ENCODE measurements at places on chromosomes 1 and 21.

- no peak for DNase-seq
These were observed 99.4 kb downstream of the ADSS2 start for GRCh38 chr1:244352156-244352830.

- no peak for DNase-seq
These were observed 34.2 kb downstream of the CAMTA1 start for GRCh38 chr1:6819246-6820040.

DNA sequence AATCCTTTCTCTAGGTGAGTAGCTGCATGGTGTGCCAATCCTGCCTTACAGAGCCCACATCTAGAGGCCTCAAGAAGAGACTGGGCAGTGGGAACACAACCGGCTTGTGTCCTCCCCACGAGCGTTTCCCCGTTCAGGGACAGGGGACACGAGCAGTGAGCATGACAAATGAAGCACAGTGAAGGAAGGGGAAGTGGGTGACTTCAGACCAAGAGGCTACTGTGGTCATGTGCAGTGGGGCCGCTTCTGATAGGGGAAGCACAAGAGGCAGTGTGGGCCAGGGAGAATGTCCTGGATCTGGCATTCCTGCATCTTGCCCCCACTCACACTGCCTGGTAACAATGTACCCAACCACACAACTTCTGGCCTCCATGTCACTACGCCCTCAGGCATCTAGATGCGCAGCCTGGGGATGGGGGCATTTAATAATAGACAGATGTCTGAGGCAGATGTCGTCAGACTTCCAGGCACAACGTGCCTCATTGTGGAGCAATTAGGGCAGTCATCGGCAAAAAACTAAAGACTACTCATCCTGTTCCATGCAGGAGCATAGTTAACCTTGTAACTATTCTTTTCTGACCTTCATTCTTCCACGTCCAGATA is 155.6 kb upstream of the NBPF11 start:
- no peak for DNase-seq

DNA sequence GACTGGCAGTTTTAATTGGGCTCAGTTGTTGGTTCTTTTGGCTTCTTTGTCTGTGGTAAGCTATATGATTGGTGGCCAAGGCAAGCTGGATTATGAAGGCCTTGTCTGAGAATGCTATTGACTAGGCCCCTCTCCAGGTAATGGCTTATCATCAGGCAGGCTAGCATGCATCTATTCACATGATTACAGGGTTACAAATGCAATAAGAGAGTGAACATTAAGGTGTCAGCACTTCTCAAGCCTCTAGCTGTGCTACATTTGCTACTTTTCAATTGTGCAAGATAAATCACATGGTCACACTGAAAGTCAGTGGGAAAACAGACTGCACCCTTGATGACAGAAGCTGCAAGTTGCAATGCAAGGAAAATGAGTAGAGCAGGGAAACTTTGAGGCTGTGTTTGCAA is 550.9 kb upstream of the TMPRSS15 start:
- DNase-seq: no peak

- no peak for DNase-seq
These were observed 159.6 kb downstream of the NFIA start for GRCh38 chr1:61241973-61242381.

- DNase-seq: no peak
These were observed 492.8 kb downstream of the CAMTA1 start for GRCh38 chr1:7278045-7278444.

DNA sequence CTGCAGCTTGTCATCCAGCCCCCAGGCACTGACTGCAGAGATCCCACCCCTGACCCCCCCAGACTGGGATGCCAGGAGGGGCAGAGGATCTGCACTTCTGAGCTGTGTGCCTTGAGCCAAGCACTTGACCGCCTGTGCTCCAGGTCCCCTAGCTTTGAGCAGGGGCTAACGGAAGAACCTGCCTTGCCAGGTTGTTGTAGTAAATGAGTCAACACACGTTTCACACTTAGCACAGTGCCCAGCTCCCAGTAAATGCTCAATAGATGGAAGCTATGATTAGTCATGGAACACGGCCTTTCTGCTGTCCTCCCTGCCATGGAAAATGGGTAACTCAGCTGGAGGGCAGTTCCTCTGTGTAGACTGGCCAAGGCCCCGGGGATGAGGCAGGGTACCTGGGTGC is 24.1 kb downstream of the IFFO2 start:
- DNase-seq: no peak

GRCh38 chr1:205259324-205259832 is 31.6 kb downstream of the TMCC2 start:
- no peak for DNase-seq

DNA sequence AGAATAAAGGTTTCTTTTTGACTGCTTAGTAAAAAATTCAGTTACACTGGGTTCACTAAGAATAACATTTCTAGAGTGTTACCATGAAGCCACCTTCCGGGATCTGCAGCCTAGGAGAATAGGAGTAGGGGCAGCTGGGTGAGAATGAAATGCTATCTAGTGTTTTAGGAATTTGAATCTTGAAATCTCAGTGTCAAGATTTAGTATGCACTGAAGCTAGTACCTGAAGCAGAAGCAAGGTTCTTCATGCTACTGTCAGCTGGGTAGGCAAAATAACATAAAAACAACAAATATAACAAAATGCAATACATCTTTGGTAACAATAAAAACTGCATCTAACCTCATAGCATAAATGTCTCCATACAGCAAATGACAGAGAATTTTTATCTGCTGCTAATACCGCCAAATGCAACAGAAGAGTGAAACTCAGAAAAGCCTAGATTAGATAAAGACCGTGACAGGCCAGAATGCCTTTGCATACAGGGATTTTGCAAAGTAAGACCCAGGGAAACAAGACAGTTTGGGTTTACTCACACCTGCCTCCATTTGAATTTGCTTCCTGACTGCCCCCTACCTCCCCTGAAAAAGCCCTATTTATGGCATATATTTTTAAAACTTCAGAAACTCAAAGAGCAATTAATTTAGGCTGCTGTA is 58.2 kb downstream of the GADD45A start:
- no peak for DNase-seq

- no peak for DNase-seq
These were observed 2.5 kb upstream of the ELAVL4 start for GRCh38 chr1:50106095-50106761.

DNA sequence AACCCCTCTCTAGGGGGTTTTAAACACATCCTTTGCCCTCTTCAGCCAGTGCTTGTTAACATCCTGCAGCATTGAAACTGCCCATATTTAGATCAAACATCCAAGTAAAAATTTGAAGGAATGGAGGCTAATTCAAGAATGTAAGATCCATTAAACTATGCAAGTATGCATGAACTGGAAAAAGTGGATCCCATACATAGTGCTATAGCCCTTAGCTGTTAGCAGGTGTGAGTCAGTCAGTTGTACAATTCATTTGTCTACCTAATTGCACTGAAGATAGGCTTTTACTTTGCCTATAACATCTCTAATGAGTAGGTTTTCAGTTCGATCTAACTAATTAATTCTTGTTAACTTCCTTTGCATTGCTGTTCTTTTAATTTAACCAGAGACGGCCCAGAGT is 270.9 kb downstream of the LMO4 start:
- no peak for DNase-seq

DNA sequence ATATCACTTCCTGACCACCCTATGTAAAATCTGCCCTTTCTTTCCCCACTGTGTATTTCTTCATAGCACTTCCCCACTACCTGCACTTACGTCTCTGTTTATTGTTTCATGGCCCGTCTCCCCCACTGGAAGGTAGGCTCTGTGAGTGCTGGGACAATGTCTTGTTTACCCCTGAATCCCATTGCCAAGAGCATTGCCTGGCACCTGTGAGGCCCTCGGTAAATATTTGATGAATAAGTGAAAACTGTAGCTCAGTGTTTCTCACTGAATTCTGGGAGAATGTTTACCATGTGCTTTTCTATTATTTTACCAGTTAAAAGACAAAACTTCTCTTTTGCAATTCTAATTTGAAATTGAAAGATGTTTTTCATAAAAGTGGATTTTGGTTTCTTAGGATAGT is 11.8 kb downstream of the NFASC start:
- no peak for DNase-seq

DNA sequence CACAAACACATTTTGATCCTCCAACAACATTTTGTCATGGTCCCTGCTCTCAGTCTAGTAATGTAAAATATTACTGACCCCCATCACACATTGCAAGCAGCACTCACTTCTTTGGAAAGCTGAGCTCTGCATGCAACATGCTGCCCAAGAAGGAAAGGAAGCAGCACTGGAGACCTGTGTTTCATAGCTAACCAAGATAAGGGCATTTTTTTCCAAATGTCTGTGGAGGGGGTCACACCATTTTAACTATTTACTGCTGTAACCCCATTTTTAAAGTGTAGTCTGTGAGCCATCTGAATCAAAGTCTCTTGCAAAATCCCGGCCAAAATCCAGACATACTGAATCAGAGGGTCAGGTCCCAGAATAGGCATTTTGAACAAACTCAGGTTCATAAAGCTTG is 4.5 kb upstream of the RASSF5 start:
- peak; percentile 58 for DNase-seq

DNA sequence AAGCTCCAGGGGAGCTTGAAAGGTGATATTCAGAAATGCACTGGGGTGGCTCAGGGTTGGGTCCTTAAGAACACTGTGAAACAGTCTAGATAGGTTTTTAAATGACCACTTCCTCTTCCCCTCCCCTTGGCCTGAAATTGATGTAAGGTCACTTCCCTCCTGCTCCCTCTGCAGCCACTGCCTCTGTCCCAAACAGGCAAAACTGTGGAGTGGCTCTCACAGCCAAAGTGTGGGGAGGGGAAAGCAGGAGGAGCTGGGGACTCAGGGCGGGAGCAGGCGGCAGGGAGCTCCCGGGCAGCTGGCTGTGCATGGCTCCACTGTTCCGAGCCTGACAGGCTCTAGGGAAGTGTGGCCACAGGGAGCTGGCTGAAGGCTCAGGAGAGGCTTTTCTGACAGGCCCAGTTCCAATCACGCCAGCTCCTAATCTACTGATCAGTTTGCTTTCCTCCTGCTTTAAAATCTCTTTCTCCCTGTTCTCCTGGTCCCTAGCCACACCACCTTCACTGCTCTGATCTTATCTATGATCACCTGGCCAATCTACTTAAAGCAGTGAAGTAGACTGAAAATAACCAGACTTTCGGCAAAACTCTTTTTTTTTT is 5.1 kb upstream of the CSRP1 start:
- DNase-seq: no peak

DNA sequence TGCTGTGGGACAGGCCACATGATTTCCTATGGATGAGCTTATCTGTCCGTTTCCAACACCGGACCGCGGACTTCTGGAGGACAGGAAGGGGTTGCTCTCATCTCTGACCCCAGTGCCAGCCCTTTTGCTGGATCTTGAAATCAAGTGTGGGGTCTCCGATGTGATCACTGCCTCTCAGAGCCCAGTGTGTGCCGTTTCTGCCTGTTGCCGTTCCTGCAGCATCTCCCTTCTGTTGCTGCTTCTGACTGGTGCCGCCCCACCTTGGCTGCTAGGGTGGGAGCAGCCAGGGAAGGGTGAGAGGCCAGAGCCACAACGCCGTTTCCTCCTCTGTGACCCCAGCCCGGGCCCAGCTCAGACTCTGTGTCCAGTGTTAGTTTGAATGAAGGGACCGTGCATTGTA is 67.3 kb upstream of the WNT4 start:
- no peak for DNase-seq

GRCh38 chr1:26190373-26190987 is at the start of gene CATSPER4:
Gene CATSPER4 (plus strand): TSS chr1:26190602. CDS start chr1:26190628, 26 bp downstream.
- peak; percentile 85 for DNase-seq

DNA sequence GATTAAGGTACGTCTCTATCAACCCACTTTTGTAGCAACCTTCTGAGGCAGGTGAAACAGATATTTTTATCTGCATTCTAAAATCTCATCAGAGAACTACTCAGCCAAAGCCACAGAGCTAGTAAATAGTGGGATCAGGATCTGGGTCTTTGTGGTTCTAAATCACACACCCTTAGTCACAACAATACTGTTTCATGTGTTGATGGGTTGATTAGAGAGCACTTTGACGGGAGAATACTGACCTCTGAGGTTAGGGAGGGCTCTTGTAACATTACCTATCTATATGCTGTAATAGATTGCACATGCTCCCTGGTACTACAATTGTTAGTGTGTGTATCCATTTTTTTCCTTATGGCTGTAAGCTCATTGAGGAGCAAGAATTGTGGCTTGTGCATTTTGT is 45.5 kb upstream of the CCDC190 start:
- DNase-seq: peak; percentile 45

- DNase-seq: no peak
These were observed 2.5 kb upstream of the TMEM9 start for GRCh38 chr1:201156819-201157218.

GRCh38 chr1:112380356-112380755 is 15.7 kb upstream of the CTTNBP2NL start:
- no peak for DNase-seq

DNA sequence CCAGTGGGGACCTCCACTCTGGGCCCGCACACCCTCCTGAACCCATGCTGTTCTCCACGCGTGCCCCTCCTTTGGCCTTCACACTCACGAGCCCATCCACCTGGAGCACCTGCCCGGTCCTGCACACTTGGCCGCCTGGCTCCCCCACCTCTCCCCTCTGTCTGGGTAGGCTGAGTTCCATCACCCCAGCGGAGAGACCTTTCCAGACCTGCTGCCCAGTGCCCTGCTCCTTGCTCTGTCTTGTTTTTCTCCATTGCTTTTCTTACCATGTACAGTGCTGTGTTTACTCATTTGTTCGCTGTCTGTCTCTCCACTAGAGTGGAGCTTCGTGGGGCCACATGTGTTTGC is 351.0 kb upstream of the VAMP3 start:
- DNase-seq: no peak

DNA sequence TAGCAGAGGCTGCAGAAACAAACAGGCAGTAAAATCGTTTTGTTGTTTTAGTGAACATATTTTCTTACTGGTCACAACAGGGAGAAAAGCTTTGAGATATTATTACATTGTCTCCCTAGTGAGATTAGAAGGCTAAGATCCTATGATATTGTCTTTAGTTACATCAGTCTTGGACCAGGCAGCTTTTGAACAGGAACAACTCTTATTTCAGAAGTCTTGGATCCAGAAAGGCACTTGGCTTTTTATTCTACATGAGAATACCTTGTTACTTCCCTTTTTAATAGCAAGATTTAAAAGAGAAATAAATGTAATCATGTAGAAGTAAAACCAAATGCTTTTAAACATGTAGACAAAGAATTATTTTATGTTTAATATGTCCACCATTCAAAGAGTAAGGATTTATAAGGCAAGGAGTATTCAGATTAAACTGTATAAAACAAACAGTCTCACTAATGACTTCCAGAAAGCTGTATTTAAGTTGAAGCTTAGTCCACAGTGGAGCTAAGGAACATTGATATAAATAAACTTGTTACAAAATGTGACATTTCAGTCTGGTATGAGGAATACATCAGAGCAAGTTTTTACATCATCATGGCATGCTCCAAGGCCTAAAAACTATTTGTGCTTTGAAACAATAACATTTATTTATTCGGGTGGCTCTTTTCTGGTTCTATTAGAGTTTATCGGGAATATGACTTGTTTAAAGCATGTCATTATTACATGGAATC is 72.2 kb downstream of the PHTF1 start:
- no peak for DNase-seq
